ENCODE measurements at places on chromosomes 7 and 10. TPM values are rescaled to one million over a fixed set of nuclear protein-coding genes. Genes with fewer than 3 reads are reported as not detected.
A peak's percentile ranks its signal among the peaks of the same experiment; 100 is the strongest.

ARL3 gene
- 9.7 TPM for total RNA-seq

DNA sequence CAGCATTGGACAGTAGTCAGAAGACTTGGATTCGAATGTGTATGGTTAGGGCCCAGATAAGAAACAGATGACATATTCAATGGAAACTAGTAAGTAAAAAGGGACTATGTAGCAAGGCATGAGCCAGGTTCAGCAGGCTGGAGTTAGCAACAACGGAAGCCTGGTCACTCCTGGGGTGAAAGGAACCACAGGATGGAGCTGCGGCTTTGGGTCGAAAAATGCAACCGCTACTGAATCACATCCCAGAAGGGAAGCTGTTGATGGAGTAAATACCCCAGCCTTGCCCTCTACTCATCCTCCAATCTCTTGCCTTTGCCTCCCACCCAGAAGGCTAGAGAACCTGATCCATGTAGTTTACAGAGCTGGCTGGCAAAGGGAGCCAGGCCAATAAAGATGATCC lies 37.5 kb upstream of the EGR2 start:
- DNase-seq: no peak

- DNase-seq: no peak
Measured at GRCh38 chr7:55191926-55192692, 173.0 kb upstream of the LANCL2 start.

DNA sequence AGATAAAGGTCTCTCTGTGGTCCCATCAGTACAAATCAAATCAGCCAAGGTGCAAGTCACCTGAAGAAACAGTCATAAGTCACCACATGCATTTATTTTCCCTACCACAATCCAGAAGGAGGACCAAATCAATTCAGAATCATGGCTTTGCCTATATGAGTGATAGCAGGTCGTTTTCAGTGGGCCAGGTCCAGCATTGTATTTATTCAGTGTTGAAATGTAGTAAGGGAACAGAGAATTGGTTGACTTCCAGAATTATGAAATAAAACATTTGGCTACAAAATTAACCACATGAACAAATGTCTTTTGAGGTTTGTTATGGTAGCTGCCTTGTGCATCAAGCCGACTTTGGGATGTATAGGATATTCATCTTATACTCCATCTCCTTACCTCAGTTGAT lies 88.4 kb downstream of the POLR1F start:
- DNase-seq: no peak

DNA sequence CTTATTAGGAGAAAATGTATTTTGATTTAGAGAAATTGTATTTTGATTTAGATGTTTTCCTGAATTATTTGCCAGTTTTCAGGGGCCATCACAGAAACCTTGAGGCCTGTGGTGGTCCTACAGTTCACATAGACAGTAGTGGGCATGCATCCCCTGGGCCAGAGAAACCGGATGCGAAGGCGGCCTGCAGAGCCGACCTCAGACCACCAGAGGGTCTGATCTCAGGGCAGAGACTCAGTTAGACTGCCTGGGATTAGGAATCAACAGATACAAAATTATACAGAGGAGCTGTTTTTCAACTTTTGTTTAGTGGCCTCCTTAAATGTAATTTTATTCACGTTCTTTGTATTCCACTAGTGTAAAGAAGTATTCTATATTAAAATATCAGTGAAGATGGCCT lies 158.4 kb downstream of the PAXIP1 start:
- no peak for DNase-seq

GRCh38 chr7:41621953-41622831 lies 80.7 kb downstream of the INHBA start:
- no peak for DNase-seq

CDC14C gene
- 0.05 TPM for total RNA-seq

DNA sequence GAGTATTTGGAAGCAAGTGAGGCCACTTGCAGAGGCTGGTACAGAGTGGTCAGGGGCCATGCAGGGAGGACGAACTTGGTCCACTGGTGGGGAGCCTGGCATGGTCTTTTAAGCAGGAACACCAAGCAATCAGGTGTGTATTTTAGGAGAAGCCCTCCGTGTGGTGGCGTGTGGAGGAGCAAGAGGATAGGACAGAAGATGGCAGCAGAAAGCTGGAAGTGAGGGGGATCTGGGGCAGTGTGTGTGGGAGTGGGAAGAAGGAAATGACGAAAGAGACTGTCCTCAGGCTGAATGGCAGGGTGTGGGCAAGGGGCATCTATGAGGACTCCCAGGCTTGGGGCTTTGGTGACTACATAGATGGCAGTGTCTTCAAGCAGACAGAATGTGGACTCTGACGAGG lies 51.2 kb downstream of the TEX36 start:
- DNase-seq: no peak

GRCh38 chr10:77578583-77579227 lies 58.9 kb downstream of the KCNMA1 start:
- peak; percentile 81 for DNase-seq

DDC gene
- total RNA-seq: not detected

- DNase-seq: peak; percentile 62
Measured at GRCh38 chr10:102726274-102726673, 11.8 kb downstream of the SFXN2 start.

- peak; percentile 67 for DNase-seq
Measured at GRCh38 chr7:96233084-96233483, 88.8 kb downstream of the SLC25A13 start.

GRCh38 chr7:128154504-128154903 lies 86.6 kb upstream of the LEP start:
- DNase-seq: no peak

DNA sequence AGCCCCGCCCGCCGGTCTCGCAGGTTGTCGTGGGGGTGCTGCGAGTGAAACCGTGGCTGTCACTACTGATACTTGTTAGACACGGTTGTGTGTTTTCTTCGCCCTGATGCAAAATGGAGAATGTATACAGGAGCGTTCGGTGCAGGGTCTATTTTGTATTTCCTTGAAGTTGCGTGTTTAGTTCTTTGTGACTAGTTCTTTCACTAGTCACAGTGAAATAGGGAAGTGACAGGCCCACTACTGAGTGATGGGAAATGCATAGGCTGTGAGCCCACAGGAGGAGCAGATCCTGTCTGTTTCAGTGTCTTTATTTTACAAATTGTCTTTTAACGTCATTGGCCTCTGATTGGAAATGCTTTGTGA lies 675 bp downstream of the ABRAXAS2 start:
- no peak for DNase-seq

PTPN20 gene
- total RNA-seq: 9.5 TPM

DNA sequence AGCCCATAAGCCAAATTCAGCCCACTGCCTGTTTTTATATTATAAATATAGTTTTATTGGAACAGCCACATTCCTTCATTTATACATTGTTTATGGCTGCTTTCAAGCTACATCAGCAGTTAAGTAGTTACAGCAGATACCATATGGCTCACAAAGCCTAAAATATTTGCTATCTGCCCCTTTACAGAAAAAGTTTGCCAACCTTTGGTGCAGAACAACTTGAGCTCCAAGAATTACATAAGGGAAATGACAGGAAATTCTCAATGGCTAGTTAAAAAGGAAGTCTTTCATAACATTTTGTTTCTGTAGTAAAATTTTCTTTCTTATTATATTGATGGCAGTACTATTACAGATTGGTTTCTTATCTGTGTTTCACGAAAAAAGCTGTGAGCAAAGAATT lies 59.3 kb downstream of the COL28A1 start:
- DNase-seq: no peak

FAM25G gene
- not detected for total RNA-seq

GDF2 gene
- total RNA-seq: not detected

GRCh38 chr10:65312876-65313275 lies 1613.0 kb upstream of the LRRTM3 start:
- DNase-seq: no peak

DNA sequence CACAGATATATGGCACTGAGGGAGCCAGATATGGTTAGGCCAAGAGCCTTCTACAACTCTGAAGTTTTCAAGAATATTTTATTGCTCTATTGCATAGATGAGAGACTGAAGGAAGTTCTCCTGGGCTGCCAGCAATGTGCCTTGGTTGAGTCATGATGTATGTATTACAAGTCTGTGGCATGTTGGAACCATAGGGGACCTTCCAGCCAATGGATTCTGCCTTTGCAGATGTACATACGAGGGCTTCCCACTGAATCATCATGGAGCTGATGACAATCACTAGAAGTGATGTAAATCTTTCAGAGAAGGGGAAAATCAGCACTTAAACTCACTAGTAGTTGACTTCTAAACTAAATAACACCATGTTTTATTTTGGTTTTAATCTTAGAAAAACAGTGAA lies 419.5 kb downstream of the PHTF2 start:
- DNase-seq: peak; percentile 35

ERVW-1 gene
- not detected for total RNA-seq

DNA sequence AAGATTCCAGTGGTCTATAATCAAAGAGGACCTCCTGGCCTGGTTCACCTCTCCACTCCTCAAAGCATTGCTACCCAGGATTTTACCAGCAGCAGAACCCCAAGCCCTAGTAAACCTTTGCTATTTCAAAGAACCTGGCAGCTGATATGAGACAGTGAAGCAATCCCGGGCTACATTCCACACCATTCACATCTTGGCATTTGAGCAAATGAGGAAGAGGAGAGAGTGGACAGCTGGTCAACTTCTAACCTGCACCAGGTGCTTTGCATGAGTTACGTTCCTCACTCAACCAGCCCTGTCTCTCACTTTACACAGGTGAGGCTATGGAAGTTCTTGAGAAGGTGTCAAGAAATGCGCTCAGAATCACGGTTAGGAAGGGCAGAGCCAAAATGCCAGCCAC lies 1.1 kb downstream of the CCDC3 start:
- no peak for DNase-seq

- DNase-seq: peak; percentile 89
Measured at GRCh38 chr10:28734938-28735759, 57.8 kb downstream of the BAMBI start.

CABCOCO1 gene
- 2.5 TPM for total RNA-seq

DNA sequence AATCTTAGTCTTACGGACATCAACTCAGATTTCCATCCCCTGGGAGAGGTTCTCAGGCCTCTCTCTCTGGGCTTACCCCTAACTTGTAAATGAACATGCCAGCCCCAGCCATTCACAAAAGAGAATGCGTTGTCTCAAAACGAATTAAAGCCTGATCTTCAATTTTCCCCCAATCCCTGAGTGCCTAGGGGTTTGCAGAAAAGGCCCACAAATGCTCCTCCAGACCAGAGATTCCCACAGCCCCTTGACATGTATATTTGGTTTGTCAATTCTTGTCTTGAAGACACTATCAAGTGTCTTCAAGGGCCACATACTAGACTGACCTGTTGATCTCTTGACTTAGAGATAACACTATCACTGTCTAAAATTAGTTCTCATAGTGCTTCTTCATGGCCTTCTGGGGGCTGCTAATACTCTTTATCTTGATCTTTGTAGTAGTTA lies 11.9 kb upstream of the HOXA13 start:
- DNase-seq: no peak

GRCh38 chr7:21942955-21943354 lies 2.7 kb downstream of the CDCA7L start:
- DNase-seq: no peak

DNA sequence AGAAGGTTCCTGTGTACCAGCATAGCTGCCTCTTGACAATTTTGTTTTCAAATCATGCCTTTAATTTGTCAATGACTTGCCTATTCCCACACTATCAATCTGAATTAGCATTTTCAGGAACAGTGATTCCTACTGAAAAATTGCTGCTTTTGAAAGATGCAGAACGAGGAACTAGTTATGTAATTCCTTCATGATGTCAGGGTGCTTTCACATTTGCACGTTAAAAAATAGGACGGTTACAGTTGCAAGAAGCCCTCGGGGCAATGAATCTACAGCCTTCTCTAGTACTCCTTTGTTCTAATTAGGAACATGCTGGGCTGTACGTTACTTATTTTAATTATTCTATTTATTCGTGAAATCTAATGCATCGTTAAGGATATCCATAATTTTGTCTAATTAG lies 253.9 kb downstream of the OTUD1 start:
- DNase-seq: no peak

- DNase-seq: no peak
Measured at GRCh38 chr7:22485189-22485588, 14.8 kb downstream of the STEAP1B start.

DNA sequence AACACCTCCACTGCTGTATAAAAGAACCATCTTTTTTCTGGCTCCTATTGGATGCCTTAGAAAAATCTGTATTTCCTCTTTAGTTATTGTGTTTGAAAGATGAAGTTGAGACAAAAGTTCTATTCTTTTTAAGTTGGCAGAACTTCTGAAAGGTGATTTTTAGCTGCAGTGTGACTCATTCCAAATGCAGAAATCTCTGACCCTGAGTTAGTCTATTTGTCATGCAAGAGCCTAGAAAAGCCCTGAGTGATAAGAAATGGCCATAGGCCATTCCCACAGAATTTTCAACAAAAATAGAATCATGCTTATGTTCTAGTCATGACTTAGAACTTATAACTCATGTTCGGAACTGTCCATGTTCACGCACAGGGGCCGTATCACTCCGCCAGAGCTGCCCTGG lies 89.1 kb downstream of the EGFR start:
- DNase-seq: no peak

GRCh38 chr7:81161451-81162075 lies 242.7 kb upstream of the SEMA3C start:
- peak; percentile 97 for DNase-seq

- peak; percentile 21 for DNase-seq
Measured at GRCh38 chr10:53325066-53325465, 552.5 kb upstream of the MBL2 start.

DNA sequence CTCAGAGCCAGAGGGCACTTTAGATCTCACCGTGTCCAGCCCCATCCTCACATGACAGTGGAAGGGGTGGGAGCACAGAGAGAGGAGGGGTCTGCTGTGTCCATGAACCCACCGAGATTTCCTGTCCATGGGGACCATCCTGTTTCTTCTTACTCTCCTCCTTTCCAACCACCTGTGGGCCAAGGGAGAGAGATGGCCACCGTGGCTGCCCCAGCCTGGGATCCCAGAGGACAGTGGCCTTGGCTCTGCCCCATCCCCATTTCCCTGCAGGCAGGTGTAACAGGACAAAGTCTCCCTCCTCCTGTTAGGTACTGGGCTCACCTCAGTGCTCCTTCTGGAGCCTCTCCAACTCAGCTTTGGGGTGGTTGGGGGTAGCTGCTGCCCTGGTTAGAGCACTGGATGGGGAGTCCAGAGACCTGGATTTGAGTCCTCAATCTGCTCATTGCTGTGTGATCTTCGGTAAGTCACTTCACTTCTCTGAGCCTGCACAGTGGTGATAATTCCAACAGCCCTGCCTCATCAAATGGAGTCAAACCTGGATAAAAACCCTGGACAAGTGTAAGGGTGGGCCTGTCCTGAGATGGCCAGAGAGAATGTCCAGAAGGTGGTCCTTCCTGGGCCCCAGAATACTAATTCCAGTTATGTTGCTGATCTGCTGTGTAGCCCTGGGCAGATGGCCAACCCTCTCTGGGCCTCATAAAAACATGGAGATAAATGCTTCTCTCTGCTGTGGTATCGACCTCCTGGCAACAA lies 17.8 kb upstream of the PCBD1 start:
- DNase-seq: no peak

GBX1 gene
- total RNA-seq: not detected
